Stomach (tissue), 19 donors: ENCODE measurements at places on chromosomes 7 and 10.

DNA sequence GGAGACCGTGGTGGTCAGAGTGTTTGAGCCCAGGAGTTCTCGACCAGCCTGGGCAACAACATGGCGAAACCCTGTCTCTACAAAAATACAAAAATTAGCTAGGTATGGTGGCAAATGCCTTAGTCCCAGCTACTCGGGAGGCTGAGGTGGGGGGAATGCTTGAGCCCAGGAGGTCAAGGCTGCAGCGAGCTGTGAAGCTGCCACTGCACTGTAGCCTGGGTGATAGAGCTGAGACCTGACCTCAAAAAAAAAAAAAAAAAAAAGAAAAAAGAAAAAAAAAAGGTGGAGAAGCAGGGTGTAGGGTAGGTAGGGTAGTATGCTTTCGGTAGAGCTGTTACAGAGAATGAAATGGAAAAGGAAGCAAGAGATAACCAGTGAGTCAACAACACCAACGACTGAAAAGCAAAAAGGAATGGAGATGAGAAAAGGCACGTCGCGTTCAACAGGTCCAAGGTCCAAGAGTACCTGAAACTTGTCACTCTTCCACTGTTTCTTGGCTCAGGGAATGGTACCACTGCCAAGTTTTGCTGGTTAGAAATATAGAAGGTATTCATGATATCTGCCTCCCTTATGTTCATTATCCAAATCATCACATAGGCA is 4.3 kb upstream of the RSBN1L start:
- peak; percentile 60 for DNase-seq

GRCh38 chr10:24883176-24883575 is 69.2 kb downstream of the PRTFDC1 start:
- DNase-seq = no peak

DNA sequence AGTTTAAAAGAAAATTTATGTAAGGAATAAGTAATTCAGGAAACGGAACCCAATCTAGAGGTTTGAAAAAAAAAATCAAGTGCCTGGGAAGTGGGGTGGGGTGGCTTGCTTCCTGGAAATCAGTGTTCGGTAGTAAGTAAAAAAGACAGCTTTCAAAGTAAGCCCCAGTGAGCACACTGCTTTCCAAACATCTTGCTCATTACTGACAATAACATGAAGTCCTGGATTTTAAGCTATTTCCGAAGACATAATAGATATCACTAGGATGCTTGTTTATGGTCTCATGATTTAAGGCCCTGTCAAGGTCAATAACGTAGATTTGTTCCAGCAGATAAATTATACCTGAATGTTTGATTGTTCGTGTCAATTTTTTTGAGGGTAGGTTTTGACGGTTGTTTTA is 1.3 kb downstream of the STAMBPL1 start:
- DNase-seq = no peak

DNA sequence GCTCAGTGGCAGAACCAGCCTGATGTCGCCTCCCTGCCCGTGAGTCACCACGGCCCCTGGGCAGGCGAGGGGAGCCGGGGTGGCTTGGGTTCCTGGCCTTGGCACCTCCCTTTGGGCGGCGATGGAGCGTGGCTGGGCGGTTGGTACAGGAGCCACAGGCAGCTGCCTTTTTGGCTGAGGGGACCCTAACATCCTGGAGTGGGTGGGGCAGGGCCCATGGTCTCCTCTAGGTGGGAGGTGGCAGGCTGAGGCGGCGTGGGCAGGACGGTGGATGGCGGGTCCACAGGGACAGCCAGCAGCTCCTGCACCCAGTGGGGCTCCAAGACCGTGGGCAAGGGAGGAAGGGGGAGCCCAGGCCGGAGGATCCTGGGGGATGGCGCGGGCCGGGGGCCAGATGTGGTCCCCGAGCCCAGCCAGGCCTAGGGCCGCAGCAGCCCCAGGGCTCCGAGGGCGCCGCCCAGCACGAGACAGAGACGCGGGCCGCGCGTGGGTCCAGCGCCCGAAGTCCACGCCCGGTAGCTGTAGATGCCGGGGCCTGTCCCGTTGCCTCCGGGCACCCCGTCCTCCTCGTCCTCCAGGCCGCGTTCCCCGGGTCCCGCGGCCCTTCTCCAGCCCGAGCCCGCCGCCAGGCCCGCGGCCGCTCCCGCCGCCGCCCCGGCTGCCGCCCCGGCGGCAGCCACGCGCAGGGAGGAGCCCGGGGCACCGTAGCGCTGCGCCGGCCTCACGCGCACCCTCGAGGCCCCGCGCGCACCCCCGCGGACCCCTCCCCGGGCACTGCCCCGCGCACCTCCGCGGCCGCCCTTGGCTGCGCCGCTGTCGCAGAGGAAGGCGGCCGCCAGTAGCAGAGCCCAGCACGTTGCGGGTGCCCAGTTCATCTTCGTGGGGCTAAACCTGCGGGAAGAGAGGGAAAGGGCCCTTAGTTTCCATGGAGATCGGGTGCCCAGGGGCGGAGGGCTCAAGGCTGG is 1.3 kb downstream of the SPRN start:
- DNase-seq = peak; percentile 22

DNA sequence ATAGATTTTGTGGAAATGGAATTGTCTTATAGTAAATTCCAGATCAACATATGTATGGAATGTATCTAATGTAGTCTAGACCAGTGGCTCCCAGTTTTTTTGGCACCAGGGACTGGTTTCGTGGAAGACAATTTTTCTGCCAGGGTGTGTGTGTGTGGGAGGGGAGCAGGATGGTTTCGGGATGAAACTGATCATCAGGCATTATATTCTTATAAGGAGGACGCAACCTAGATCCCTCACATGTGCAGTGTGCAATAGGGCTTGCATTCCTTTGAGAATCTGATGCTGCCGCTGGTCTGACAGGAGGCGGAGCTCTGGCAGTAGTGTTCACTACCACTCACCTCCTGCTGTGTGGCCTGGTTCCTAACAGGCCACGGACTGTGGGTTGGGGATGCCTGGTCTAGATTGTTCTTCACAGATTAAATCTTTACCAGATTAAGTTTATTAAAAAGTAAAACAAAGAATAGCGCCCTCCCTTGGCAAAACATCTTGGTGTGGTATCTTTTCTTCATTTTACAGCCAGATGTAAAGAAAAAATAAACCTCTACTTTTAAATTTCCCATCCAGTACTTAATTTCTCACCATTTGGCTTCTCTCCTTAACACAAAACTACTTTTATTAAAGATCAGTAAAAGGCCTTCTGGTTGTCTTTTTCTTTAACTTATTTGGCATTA is 48.4 kb downstream of the SEPTIN7 start:
- DNase-seq = no peak

- no peak for DNase-seq
Measured at GRCh38 chr10:118572256-118573041, 23.0 kb downstream of the PRLHR start.

- DNase-seq = peak; percentile 80
Measured at GRCh38 chr10:88114368-88114767, 250.9 kb downstream of the PTEN start.

- DNase-seq = no peak
Measured at GRCh38 chr7:44402401-44403060, 77.1 kb upstream of the CAMK2B start.

- no peak for DNase-seq
Measured at GRCh38 chr10:89301232-89301631, 614 bp upstream of the IFIT2 start.

DNA sequence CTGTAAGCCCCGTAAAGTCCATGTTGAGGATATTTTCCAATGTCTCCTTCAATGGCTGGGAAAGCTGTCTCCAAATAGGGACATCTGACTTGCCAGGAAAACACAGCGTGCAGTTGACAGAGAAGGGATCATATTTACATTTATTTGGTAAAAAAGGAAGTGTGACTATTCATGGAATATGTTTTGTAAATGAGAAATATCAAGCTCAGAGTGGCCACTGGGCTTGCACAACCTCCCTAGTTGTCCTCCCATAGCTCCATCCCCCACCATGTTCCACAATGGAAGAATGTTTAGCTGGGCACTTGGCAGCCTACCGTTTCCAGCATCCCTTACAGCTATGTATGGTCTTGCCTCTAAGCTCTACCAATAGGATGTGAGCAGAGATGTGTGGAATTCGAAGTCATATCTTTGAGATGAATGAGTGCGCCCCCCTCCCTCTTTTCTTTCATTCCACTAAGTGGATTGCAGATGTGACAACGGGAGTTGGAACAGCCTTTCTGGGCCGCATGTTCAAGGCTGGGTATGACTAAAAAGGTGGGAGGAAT is 306.6 kb upstream of the ZMIZ1 start:
- no peak for DNase-seq

DNA sequence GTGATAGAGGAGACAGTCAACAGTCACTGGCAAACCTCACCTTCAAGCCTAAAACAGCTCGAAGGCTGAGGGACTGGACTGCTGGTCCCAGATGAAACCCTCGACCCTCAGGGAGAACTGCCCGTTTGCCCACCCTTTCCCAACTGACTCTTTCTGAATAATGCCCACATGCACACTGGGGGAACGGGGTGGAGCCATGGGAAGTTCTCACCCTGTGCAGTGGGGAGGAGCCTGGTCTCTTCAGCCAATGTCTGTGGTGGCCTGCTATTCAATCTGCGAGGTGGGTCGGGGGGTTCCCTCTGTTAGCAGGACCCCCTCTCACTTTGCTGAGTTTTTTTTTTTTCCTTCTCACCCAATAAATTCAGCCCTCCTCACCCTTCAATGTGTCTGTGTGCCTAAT is 14.5 kb downstream of the TOMM7 start:
- no peak for DNase-seq

DNA sequence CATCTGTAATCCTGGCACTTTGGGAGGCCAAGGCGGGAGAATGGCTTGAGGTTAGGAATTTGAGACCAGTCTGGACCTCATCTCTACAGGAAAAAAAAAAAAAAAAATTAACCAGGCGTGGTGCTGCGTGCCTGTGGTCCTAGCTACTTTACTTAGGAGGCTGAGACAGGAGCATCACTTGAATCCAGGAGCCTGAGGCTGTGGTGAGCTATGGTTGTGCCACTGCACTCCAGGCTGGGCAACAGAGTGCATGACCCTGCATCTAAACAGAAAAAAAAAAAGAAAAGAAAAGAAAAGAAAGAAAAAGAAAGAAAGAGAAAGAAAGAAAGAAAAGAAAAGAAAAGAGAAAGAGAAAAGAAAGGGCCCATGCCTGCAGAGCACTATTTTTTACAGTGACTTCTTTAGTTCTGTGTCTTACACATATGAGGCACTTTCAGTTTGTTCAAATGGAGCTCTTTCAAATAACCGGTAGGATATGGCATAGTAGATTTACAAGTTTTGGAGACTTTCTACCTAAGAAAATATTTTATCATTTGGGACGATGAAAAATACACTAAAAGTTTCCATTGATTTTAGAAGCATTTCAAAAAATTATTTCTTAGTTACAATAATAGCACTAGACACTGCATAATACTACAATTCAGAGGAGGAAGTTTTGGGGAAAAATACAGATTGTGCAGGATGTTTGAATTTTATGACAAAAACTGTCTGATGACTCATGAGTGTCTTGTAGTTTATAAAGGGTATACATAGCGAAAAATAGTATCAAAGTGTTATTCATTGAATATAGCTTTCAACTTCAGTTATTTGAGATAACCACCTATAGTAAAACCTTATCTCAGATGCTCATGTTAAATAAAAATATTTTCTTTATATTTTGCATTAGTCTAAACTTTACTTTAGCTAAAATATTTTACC is 75.9 kb downstream of the MDFIC start:
- no peak for DNase-seq

DNA sequence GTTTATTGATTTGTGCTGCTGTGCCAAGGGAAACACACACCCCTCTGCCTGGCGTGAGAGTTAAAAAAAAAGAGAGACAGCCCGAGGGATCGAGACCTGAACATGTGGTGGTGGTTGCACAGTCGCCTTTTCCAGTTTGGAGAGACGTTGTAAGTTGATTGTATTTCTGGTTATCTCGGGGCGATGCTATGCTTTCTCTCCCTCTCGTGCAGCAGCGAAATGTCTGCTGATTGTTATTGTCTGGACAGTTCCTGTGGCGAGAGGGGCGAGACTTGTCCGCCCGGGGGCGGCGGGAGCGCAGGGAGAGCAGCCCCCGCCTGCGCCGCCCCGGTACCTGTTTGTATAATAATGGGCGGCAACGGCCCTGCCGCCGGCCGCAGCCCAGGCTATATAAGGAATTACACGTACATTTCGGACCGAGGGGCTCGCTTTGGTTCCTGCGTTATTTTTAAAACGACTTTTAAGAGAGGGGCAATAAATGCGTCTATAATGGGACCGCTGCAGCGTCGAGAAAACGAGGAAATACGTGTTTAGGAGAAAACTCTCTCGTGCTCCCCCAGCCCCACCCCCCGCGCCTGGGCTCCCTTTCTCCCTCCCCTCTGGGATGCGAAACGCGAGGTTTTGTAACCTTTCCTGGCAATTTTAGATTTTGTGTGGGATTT is 1.7 kb downstream of the ZEB1 start:
- no peak for DNase-seq

- no peak for DNase-seq
Measured at GRCh38 chr7:100141555-100141949, 7.2 kb upstream of the LAMTOR4 start.

DNA sequence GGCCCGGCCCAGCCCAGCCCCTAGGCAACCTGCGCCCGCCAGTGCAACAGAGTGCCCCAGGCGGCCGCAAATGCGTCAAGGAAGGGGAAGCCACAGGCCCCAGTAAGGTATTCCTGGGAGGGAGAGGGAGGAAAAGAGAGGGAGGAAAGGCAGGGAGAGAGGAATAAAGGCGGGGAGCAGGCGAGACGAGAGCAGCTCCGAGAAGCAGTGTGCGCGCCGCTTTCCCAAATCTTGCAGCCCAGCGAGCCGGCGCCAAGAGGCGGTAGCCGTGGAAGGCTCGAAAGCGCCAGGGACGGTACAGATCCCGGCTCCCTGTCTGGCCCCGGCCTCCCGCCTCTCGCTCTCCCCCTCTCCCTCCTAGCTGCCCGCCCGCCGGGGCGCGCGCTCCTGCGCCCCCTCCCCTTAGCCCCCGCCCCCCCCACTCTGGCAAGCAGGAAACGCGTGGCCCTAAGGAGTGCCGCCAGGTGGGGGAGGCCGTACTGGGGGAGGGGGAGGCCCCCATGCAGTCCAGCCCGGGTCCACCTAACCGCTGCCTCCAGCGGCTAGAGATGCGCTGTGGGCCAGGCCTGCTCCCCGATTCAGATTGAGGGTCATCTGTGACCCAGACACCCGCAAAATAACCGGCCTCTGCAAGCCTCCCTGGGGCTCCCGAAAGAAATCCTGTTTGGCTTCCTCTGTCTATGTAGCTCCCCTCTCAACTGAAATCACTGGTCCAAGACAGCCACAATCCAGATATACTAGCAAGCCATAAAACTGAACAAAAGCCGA is 4.3 kb downstream of the HOXA10 start:
- DNase-seq = no peak

DNA sequence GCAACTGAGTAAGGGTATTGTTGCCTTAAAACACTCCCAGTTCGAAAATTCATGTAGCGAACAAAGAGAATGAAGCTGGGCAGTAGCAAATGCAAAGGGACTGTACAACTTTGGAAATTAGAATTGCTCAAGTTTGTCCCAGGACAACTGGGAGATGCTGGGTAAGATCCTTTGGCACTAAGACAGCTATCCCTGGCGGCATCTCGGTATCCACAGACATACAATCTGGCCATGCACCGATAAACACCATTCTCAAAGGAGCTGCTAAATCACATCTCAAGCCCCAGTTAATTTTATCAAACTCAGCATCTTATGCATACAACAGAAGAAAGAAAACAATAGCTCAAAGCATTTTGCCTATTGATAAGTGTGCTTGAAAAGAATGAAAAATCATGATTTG is 177.3 kb downstream of the AMPH start:
- DNase-seq = no peak

GRCh38 chr7:143510854-143511592 is 33.4 kb downstream of the TAS2R41 start:
- peak; percentile 34 for DNase-seq

GRCh38 chr10:93579089-93579488 is 12.6 kb downstream of the FFAR4 start:
- peak; percentile 72 for DNase-seq

- no peak for DNase-seq
Measured at GRCh38 chr10:26832960-26833359, 27.8 kb downstream of the ABI1 start.
